ENCODE measurements at places on chromosomes 7 and 10.

- no peak for DNase-seq
These were observed 16.5 kb downstream of the BTBD16 start for GRCh38 chr10:122287570-122287969.

GRCh38 chr7:152132812-152133211, 107.3 kb downstream of the GALNT11 start:
- DNase-seq: no peak

DNA sequence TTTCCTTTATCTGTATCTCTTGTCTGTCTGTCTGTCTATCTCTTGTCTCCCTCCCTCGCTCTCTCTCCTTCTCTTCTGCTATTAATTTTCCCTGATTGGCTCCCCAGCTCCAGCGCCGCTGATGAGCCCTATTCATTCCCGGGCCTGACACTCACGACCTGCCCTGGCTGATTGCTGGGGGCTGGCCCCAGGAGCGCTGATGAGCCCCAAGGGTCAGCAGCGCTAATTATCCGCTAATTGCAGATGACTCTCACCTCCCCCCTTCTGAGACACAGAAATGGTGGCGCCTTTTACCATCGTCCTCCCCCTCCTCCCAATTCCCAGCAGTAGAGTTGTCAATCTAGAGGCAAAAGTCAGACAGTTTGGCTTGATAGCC, 1.3 kb upstream of the GBX1 start:
- no peak for DNase-seq

- no peak for DNase-seq
These were observed 322.0 kb upstream of the SEMA3D start for GRCh38 chr7:85508642-85509410.

DNA sequence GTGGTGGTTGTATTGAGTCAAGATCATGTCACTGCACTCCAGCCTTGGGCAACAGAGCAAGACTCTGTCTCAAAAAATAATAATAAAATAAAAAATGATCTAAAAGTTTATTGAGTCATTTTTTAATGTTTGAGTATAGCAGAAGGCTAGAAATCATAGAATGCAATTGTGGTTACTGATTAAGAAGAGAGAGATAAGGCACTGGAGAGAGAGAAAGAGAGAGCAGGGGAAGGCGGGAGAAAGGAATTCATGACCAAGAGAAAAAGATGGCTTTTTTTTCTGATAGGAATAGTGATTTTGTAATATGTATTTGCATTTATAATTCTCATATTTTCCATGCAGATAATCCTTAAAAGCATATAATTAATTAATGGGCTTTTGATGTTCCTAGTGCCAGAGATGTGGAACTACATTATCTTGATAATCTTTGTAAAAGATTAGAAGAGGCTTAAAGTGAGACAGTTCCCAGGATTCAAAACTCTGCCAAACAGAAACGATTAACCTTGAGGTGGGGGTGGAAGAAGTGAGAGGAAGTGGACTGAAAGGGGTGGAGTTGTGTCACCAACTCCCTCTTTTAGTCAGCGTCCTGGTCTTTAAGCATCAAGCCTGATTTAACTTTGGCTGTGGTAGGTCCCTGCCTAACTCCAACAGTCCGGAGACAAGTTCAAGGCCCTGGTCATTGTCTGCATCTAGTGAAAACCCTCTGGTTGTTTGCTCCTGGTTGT, 76.2 kb downstream of the CHN2 start:
- DNase-seq: no peak

DNA sequence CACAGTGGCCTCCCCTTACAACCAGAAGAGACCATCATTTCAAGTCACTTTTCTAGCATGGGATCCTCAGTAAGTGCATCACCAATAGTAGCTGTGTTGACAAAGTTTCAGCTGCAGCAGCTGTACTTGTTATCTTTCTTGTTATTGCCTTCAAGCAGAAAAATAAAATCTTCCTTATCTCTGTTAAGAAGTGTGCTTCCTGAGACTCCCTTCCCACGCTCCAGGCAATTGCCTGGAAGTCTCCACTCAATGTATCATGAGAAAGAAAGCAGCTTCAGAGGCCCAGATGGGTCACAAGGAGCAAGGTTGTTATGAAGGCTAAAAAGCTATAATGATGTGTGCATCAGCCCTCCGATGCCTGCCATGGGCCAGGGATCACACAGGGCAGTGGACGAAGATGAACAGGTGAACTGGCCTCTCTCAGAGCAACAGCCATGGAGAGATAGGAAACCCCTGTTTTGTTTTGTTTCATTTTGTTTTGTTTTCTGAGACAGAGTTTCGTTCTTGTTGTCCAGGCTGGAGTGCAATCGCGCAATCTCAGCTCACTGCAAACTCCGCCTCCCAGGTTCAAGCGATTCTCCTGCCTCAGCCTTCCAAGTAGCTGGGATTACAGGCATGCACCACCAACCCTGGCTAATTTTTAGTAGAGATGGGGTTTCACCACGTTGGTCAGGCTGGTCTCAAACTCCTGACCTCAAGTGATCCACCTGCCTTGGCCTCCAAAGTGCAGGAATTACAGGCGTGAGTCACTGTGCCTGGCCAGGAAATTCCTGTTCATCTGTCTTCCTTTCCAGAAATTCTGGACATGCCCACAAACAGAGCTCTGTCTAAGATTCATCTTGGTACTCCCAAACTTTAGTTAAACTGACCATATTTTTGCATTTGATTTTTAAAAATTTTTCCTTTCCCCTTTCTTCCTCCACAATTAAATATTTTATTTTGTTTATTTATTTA, 340.5 kb downstream of the TNS3 start:
- no peak for DNase-seq

GRCh38 chr10:113993489-113993991, 50.1 kb upstream of the ADRB1 start:
- peak; percentile 85 for DNase-seq

GRCh38 chr7:7773334-7774309, 55.2 kb upstream of the RPA3 start:
- DNase-seq: no peak

DNA sequence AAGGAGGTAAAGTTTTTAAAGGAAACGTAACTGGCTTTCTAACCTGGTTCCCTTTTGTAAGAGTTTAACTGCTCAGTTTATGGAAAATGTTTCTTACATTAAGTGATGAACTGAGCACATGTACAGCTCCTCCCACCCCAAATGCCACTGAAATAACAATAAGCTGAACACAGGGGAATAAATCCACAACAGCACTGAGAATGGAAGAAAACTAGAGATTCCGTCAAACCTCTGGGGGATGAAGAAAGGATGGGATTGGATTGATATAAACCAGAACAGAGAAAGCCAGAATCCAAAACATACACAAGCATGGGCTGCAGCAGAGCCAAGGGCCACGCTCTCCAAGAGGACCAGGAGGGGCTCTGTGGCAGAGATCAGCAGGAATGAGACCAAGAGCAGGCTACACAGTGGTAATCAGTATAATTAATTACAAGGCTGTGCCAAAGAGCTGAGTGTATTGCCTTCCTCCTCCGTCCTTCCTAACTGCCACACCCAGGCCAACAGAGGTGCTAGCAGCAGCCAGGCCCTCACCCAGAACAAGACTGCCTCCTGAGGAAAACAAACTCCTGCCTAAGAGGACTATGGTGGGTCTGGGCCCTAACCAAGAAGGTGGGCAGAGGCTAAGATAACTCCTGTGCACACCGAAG, 73.9 kb downstream of the KIAA1549 start:
- no peak for DNase-seq

GRCh38 chr10:28139138-28139537, 140.3 kb upstream of the ODAD2 start:
- DNase-seq: no peak

- peak; percentile 60 for DNase-seq
These were observed 3.9 kb upstream of the ITGB1 start for GRCh38 chr10:32961895-32962369.

- DNase-seq: no peak
These were observed 22.0 kb upstream of the LMTK2 start for GRCh38 chr7:98084631-98085030.

- peak; percentile 82 for DNase-seq
These were observed 254.7 kb upstream of the NFE2L3 start for GRCh38 chr7:25897261-25897782.

GRCh38 chr10:74329873-74330272, 178.9 kb downstream of the ADK start:
- DNase-seq: peak; percentile 17

All from Kasumi-1 (cell line).